Lower leg skin (tissue), 4 donors: ENCODE measurements at places on chromosomes 4 and X. TPM values are rescaled to one million over a fixed set of nuclear protein-coding genes. Genes with fewer than 3 reads are reported as not detected.

DNA sequence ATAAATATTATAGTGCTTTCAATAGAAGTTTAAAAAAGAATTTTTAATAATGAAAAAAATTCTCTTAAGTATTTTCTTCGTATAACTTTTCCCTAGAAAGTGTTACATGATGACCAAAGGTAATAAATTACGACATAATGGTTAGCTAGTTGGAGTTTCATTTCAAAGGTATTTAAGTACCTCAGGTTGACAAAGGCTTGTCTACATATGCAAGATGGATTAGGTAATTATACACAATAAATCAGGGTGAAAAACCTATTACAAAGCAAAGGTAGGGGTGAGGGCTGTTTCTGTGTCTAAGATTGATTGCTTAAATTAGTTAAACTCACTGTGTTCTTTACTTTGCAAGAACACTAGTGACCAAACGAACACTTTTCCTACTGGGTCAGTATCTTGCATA, 508.5 kb upstream of the FAT1 start:
- no peak for DNase-seq

GRCh38 chrX:134933911-134934310, 56.9 kb upstream of the SMIM10 start:
- DNase-seq = no peak

DNA sequence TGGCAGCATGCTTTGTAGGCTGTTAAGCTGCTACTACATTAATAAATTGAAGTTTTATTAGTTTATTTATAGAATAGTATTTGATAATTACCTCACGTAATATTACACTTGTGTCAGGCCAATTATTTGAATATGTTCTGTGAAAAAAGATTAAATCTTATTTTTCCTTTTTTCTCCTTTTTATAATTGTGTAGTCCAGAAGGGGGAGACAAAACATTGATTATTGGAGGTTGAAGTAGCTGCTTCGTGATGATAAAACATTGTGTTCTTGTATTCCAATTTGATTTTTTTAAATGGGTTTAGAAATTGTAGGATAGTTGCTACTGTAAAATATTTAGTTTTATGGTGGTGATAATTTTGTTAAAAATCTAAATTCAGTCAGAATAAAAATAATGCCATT, 85.7 kb downstream of the DIAPH2 start:
- DNase-seq = no peak

DNA sequence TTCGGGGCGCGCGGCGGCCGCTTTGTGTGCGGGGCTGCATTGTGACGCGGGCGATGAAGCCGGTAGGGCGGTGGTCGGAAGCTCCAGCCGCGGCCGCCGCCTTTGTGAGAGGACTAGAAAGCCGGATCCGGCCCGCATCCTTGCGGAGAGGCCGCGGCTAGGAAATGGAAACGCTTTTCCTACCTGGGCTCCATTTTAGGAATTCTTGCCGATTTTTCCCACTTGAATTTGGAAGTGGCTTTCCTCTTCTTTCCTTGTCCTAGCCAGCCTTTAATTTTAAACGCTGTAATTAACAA, 708 bp downstream of the TMSB4X start:
- DNase-seq = no peak

DNA sequence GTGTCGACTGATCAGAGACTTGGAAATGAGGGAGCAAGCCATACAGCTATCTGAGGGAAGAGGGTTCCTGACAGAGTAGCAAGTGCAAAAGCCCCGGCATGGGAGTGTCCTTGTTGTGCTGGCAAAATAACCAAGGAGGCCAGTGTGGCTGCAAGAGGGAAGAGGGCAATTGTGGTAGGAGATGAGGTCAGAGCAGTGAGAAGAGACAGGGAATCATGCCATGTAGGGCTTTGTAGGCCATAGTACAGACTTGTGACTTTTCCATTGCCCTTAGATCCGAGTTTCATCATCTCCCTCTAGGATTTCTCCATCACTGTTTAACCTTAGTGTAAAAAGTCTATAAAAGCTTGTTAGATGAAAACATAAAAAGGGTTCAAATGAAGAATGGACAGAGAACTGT, 76.2 kb downstream of the DOCK11 start:
- no peak for DNase-seq

DNA sequence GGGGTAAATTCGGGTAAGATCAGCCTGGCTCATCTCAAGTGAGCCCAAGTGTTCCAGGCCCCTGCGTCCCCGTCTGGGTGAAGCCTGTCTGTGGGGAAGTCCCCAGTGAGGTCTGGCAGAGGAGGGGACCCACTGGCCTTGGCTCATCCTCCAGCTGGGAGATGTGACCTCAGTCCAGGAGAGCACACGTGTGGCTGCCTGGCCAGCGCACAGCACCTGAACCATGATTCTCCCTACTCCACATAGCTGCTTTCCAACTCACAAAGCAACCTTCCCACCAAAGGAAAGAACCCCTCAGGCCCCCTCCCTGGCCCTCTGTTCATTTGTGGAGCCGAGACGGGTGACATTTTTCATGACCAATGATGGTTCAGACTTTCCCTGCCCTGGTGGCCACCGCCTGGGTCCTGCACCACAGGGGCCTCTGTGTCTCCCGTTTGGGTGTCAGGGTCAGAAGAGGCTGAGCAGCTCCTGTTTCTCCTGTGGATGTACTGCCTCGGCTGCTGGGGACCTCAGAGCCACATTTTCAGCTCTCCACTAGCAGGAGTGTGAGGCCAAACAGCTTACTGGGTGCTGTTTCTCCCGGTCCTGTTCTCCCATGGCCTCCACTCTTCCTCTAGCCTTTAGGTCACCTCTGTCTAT, 111.4 kb downstream of the CPZ start:
- no peak for DNase-seq

GRCh38 chr4:119059221-119059620, 76.4 kb upstream of the MYOZ2 start:
- no peak for DNase-seq

KIAA1210 gene
- total RNA-seq = 0.08 TPM

KLHL4 gene
- 0.34 TPM for total RNA-seq

CENPE gene
- 1.6 TPM for total RNA-seq

FOXP3 gene
- 1.1 TPM for total RNA-seq
